ENCODE measurements at places on chromosomes 6 and 20.

GRCh38 chr20:24033151-24033550 is 44.6 kb upstream of the GGTLC1 start:
- DNase-seq: peak; percentile 15

DNA sequence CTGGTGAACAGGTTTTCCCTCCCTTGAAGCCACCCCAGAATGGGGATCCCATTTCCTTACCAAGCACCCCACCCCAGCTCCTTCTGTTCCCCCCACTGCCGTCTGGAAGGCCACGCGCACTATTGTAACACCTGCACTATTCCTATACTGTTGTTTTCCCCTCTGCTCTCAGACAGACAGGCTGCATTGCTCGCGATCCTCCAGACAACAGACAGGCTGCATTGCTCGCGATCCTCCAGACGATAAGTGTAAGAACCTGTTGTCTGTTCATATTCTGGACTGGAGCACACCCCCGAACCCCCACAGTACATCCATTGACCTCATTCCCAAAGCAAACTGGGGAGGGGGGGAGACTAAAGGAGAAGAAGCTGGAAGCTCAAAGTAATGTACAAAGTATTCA is 72.7 kb downstream of the LY86 start:
- DNase-seq: no peak

DNA sequence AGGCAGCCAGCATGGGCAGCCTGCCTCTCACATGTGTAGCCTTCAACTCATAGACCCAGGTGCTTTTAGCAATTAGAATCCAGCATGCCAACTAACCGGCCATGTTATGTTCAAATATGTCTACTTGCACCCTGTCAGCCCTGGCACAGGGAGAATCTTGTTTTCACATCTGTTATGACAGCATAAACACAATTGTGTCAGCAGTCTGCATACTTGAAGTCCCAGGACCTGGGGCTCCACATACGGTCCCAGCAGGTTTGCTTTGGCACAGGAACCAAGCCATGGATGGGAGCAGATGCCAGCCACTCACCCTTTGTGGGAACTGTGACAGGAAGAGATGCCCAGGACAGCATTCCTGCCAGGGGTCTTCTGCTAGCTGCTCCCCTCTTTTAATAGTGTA is 67.2 kb upstream of the SYNDIG1 start:
- no peak for DNase-seq

DNA sequence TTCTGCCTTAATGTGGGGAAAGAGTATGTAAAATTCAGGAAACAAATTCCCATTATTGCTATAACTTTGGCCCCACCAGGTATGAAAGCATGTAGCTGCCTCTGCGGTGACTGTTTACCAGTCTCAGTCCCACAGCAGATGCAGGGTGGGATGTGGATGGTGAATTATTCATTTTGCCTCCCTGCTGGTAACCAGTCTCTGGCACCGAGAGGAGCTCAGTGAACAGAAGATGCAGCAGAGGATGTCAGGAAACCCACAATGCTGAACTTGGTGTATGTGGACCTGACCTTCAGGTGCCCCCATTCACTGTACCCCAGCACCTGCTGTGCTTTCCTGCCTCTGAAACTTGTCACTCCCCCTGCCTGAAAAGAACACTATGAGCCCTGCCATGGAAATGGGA is 8.8 kb upstream of the METTL24 start:
- no peak for DNase-seq

DNA sequence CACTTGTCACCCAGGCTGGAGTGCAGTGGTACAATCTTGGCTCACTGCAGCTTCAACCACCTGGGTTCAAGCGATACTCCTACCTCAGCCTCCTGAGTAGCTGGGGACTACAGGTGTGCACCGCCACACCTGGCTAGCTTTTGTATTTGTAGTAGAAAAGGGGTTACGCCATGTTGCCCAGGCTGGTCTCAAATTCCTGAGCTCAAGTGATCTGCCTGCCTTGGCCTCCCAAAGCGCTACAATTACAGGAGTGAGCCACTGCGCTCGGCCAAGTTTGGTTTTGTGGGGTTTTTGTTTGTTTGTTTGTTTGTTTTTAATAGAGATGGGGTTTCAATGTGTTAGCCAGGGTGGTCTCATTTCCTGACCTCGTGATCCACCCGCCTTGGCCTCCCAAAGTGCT is 12.3 kb downstream of the LOC128125822 start:
- DNase-seq: no peak

GRCh38 chr6:31513456-31514165 is 15.2 kb upstream of the MCCD1 start:
- DNase-seq: no peak

DNA sequence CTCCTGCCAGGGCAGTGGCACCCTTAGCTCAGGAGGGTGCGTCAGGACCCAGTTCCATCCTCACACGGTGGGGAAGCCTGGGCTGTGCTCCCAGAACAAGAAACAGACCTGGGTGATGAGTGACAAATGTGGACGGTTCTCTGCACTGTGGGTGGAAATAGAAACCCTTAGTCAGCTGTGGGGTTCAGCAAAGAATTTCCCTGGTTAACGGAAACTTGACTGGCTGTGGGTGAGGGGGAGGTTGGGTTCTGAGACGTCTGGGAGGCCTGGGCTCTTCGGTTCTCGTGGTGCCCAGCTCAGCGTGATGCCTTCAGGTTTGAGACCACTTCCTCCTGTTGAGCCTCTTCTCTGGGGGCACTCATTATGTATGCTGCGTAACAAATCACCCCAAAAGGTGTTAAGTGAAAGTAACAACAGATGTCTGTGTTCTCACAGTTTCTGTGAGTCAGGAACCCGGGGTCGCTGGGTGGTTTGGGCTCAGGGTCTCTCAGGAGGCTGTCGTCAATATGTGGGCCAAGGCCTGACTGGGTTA is 53.1 kb upstream of the FAM83D start:
- DNase-seq: peak; percentile 91

DNA sequence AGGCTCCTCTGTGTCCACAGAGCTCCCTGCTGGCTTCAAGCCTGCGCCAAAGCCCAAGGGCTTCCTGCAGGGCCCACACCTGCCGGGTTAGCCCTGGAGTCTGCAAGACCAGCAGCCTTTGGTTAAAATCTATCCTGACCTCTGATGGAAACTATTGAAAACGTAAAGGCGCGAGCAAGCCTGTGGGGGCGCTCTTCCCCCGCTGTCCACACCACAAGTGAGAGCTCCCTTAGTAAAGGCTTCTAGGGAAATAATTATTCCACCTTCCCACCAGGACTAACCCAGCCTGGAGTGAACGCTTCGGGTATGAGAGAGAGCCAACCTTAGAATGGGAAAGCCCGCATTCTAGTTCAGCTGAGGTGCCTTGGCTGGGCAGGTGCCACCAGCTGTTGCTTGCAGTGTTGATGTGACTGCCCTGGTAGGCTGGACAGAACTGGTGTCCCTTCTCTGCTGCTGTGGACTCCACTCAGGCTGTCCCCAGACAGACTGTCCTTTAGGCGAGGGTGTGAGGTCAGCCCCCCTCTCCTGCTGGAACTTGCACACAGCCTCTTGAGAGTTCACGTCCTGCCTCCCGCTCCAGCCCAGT is 68.7 kb downstream of the SYTL3 start:
- no peak for DNase-seq

- DNase-seq: no peak
These were observed 43.1 kb upstream of the BEND6 start for GRCh38 chr6:56911847-56912246.

GRCh38 chr6:157887892-157888291 is 64.8 kb downstream of the SNX9 start:
- DNase-seq: no peak

DNA sequence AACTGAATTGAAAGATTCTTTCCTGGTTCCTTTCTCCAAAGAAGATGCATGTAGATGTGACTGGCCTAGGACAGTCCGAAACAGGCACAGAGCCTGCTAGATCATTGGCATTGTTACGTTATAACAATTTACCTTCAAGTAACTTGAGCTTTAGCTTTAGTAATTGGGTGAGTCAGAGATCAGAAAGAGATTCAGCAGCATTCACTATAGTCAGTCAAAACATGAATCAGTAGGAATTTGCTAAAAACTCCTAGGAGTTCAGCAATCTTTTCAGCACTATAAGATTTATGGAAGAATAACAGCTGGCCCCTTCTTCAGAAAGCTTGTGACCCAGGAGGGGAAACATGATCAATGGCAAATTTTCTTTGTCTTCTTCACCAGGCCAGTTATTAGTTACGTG is 281.7 kb upstream of the PRDM1 start:
- DNase-seq: no peak

GRCh38 chr6:100126790-100127484 is 132.9 kb upstream of the MCHR2 start:
- DNase-seq: no peak

- peak; percentile 95 for DNase-seq
These were observed at the start of gene SERPINB1 for GRCh38 chr6:2841264-2842138. Gene SERPINB1, minus strand, starts transcription at chr6:2841863. Its CDS starts 1,277 bp downstream, at chr6:2840586.

DNA sequence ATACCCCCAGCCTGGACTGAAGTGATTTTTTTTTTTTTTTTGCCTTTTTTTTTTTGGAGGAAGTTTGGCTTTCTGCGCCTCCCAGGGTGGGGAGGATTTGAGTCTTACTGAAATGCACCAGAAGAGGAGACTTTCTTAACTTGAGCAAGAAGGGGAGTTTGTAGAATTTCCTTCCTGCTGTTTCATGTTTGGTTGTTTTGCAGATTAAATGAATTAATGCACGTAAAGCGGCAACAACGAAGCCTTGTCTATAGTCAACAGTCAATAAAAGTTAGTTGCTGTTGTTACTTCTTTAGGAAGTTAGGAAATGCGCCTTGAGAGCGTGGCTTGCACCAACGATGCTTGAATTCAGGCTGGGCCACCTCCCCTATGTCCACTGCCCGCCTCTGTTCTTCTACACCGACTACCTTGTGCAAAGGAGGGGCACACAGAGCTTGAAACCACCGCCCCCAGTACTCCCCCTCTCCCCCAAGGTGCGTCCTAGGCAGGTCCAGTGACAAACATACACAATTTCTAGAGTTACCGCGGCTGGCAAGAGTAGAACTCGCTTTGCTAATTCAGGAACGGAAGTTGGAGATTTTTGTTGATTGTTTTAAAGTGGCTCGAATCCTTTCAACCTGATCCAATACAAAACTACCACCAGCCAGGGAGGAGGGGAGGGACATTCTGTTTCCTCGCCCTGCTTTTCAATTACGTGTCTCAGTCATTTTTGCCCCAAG is 830 bp upstream of the CYP24A1 start:
- no peak for DNase-seq

DNA sequence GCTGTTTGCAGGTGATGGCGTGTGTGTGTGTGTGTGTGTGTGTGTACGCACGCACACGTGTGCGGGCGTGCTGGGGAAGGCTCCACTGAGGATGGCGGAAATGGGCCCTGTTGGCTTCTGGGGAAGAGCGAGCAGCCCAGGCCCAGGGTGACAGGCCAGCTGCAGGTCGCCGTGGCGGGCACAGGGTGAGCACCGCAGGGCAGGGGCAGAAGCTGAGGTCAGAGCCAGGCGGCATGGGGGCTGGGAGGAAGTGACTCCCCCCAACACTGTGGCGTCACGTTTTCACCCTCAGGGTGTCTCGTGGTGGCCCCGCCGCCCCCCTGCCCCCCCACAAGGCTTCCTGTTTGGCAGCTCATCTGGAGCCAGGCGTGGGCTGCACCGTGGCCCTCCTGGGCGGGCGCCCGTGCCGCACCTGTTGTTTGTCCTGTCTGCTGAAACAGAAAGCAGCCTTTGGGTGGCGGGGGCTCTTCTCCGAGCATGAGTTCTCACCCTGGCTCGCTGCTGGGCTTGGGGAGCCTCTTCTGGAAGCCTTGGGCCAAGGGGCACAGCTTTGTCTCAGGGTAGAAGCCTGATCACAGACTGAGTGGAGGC is 7.1 kb downstream of the RBM38 start:
- peak; percentile 83 for DNase-seq

DNA sequence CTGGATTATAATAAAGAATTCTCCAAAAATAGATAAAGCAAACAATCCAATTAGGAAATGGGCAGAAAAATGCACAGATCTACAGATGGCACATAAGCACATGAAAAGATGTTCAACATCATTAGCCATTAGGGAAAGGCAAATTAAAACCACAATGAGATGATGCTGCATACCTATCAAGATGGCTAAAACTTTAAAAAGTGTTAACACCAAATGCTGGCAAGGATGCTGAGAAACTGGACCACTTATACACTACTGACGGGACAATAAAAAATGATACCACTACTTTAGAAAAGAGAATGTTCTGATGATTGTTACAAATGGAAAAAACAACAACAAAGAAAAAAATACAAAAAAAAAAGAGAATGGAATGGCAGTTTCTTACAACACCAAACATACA is 26.5 kb downstream of the LCA5 start:
- DNase-seq: no peak

GRCh38 chr6:46215777-46216176 is 45.0 kb upstream of the ENPP5 start:
- DNase-seq: no peak

GRCh38 chr6:7784706-7785105 is 58.8 kb downstream of the BMP6 start:
- DNase-seq: no peak

DNA sequence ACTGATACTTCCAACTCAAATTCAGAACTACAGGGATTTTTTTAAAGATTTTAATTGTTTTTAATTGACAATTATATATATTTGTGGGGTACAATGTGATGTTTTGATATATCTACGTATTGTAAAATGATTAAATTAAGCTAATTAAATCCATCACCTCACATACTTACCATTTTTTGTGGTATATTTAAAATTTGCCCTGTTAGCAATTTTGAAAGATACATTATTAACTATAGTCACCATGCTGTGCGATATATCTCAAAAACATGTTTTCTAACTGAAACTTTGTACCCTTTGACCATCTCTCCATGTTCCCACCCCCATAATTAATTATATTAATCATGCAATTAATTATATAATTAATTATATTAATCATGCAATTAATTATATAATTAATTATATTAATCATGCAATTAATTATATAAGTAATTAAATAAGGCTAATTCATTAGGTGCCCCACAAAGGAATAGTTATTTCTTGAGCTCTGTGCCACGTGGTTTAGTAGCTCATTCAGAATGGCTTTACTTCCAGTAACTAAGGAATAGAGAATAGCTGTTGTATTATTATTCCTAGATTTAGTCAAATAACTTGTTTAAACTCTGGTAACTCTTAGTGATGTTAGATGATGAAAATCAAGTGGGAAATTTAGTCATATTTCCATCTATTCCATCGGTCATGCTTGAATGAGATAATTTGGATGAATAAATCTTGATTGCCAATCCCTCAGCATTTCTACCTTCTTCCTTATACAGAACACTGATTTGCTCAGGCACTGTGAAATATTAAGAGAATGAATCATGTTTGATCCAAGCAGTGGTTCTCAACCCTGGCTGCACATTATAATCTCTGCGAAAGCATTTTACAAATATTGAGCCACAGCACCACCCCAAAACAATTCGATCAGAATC is 25.1 kb downstream of the LOC128125822 start:
- DNase-seq: no peak

GRCh38 chr20:23121751-23122320 is 35.7 kb upstream of the CD93 start:
- DNase-seq: no peak

DNA sequence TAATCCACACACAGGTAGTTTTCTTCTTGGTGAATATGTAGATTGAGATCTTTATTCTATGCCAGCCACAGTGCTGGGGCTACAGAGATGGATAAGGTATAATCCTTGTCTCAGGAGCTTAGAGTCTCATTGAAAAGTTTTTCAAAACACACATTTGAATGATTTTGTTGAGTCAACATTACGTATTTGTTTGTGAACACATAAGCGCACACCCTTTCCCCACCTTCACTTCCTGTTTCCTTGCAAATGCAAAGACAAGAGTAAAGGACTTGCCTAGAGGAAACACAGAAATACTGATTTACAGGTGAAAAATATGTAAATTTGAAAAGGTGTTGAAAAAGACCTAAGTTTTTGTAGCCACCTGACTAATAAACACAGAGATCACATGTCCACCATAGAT is 27.8 kb downstream of the VAPB start:
- DNase-seq: no peak

- no peak for DNase-seq
These were observed 75.2 kb downstream of the MAP3K5 start for GRCh38 chr6:136716917-136717715.

Measured in stimulated activated CD4-positive, alpha-beta T cell treated with anti-CD3 and anti-CD28 coated beads, Interleukin-1b, Interleukin-23, amount 100 ng/mL, for 48 hours (primary cell).